Progenitor cell of endocrine pancreas (in vitro differentiated cells): ENCODE measurements at places on chromosomes 3 and 15. TPM values are rescaled to one million over a fixed set of nuclear protein-coding genes. Genes with fewer than 3 reads are reported as not detected.

DNA sequence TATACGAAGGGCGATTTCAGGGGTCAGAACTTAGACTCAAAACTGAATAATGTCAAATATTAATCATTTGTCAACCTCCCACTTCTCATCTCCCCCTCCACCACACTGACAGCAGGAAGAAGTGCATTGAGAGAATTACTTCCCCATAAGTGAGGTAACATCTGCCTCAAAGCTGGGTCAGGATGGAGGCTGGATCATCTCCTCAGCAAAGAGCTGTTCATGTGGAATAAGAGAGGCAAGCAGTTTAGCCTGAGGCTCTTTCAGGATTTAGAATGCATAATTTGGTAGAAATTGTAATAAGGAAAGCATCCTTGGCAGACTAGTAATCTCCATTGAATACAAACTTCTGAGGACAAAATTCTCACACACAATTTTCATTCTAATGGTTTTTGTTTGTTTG is 512.1 kb downstream of the ROBO1 start:
- no peak overlapping the region for H3K27ac ChIP-seq
- DNase-seq, result no peak
- H3K36me3 ChIP-seq, result no peaks in the 10 kb centered on the region
- H3K4me3 ChIP-seq, result no peak overlapping the region
- H3K4me1 ChIP-seq, result no peaks in the 10 kb centered on the region
- no peaks in the 10 kb centered on the region for H3K27me3 ChIP-seq

- H3K4me1 ChIP-seq, result no peaks in the 10 kb centered on the region
- H3K27me3 ChIP-seq, result no peaks in the 10 kb centered on the region
- DNase-seq, result no peak
- H3K4me3 ChIP-seq, result no peak overlapping the region
- no peaks in the 10 kb centered on the region for H3K36me3 ChIP-seq
Measured at GRCh38 chr3:16741103-16741758, 136.0 kb upstream of the DAZL start.

DNA sequence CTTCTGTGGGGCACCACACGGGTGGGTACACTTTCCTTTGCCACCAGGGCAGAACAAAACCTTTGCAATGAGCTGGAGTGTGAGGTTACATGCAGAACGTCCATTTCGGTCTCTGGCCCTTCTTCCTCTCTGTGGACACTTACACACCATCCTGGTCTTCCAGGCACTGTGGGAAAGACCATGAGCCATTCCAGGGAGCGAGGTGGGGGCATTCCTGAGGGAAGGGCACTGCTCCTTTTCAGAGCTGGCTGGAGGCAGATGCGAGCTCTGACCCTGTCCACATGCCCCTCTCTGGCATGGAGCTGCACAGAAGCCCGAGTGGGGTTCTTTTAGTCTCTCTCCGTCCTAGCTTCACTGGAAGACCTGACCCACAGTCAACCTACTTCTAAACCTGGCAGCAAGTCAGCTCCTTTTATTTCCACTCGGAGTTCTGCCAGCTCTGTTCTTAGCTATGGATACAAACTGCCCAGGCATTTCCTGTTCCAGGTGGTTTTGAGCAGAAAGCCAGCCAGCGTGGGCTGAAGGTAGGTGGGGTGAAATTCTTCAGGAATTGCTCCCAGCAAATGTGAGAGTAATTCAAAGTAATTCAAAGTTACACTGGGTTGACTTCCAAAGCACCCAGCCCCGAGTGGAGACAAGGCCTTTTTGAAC is 281.4 kb downstream of the ADAMTS17 start:
- H3K27me3 ChIP-seq, result peaks cover 29% of the 10 kb centered on the region
- H3K36me3 ChIP-seq, result no peaks in the 10 kb centered on the region
- no peak overlapping the region for H3K27ac ChIP-seq
- no peak for DNase-seq
- no peak overlapping the region for H3K4me3 ChIP-seq

GRCh38 chr3:21464746-21465145 is 286.3 kb downstream of the ZNF385D start:
- H3K36me3 ChIP-seq, result no peaks in the 10 kb centered on the region
- no peak for DNase-seq
- H3K4me1 ChIP-seq, result no peaks in the 10 kb centered on the region
- no peak overlapping the region for H3K27ac ChIP-seq
- no peak overlapping the region for H3K4me3 ChIP-seq

DNA sequence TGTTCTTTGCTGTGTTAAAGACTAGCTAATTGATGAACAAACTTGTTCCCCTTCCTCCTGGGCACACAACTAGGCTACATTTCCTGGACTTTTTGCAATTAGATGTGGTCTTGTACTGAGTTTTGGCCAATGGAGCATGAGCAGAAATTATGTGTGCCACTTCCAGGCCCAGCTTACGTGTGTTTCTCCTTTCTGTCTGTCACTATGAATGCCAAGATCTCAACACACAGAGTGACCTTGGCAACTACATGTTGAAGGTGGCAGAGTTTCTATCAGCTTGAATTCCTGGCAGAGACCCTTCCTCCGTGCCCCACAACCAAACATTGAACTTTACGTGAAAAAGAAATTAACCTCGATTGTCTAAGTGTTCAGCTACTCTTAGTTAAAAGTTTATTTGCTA is 81.7 kb upstream of the PIAS1 start:
- H3K4me3 ChIP-seq, result no peak overlapping the region
- peaks cover 4% of the 10 kb centered on the region for H3K27me3 ChIP-seq
- DNase-seq, result no peak
- H3K36me3 ChIP-seq, result no peaks in the 10 kb centered on the region

The CCDC39 gene
- total RNA-seq, result 0.22 and 0.29 TPM in 2 replicates

The CAV3 gene
- not detected in 2 replicates for total RNA-seq
